ENCODE measurements at places on chromosomes 5 and 9. TPM values are rescaled to one million over a fixed set of nuclear protein-coding genes. Genes with fewer than 3 reads are reported as not detected.
A peak's percentile ranks its signal among the peaks of the same experiment; 100 is the strongest.

- DNase-seq: no peak
These were observed 562.7 kb downstream of the TLE4 start for GRCh38 chr9:80134487-80134886.

DNA sequence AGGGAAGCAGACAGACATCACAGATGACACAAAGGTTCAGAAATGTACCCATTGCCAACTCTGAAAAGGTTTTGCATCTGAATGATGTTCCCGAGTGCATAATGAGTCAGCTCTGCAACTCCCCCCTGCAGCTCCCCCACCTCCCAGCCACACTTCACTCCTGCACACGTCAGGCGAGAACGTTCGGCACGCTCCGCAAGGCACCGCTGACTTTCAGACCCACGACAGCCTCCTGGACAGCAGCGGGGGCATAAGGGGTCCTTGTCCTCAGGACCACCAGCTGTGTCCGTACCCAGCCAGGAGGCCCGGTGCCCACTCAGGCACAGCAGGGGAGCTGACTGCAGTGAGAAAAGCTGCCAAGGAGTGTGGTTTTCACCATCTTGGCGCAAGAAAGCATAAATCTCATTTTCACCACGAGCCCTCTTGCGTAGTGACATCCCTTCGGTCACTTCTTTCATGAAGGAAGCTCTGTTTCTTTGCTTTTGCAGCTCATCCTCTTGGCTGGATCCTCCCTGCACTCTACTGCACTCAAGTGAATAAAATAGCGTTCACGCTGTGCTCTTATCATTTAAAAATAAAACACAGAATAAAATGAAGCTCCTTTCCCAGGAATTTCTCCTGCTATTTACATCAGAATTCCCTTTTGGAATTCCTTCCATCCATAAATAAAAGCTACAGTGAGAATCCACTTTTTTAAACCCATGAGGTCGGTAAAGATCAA, 9.9 kb downstream of the GFPT2 start:
- DNase-seq: no peak

DNA sequence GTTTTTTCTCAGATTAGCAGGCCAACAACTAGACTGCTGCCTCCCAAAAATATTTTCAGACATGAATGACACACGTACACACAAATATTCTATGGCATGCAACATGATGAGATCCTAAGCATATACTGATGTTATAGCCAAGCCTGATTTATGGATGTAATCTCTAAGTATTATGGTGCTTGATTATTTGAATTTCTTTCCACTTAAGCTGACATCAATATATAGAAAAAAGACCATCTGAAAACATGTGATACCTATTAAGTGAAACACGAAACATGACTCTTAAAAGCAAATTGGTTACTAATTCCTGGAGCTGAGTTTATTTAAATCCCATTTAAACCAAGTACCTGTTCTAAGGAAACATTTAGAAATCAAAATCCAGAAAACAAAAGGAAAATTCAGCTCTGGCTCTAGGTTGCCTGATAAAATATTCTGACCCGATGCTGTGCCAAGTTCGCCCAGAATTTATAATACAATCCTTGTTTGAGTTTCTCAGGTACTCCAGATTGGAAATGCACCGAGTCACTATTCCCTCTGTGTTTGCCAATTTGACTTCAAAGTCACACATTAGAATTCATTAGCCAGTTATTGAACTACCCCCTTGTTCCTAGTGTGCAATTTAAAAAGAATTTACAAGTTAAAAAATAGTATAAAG, 548.6 kb downstream of the CSNK1G3 start:
- DNase-seq: no peak

GRCh38 chr5:83368319-83368718, 103.2 kb upstream of the VCAN start:
- DNase-seq: no peak

CAMK2A gene
- not detected for total RNA-seq

DNA sequence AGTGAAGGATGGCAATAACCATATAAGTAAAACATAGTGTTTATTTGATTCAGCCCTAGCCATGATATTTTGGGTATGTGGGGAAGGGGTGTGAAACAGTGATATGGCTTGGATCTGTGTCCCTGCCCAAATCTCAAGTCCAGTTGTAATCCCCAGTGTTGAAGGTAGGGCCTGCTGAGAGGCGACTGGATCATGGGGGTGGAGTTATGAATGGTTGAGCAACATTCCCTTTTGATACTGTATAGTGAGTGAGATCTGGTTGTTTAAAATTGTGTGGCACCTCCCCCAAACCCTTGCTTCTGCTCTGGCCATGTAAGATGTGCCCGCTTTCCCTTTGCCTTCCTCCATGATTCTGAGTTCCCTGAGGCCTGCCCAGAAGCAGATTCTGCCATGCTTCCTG, 1804.6 kb downstream of the MAT2B start:
- no peak for DNase-seq

XRCC4 gene
- 8.8 TPM for total RNA-seq

DNA sequence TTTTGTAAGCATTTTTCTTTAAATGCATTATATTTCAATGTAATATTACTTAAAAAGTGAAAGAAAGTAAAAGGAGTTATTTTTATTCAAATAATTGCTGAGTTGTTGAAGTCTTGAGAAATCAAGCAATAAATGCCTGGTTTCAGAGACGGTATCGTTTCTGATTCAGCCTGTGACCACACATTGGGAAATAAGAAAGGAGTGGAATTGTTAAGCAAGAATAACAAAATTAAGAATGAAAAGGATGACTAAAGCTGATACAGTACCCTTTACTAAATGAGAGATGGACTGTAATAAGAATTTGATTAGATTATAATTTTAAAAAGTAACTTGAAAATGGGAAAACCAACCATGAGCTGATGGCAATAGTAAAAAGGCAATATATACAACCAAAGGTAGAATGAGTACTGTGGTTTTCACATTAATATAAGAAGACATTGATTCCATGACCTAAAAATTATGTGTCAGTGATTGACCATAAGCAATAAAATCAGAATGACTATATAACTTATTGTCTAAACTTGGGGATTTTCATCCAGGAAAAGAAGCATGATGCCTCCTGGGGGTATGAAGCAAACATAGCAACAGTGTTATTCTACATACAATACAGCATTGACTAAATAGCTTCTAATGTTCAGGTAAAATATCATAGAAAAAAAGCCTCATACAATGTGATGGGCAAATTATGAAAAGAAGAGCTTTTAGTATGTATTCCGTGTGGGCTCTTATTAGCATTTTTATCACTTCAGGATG, 101.9 kb upstream of the PRDM9 start:
- no peak for DNase-seq

CDC20B gene
- 0.07 TPM for total RNA-seq

- DNase-seq: no peak
These were observed 337.6 kb upstream of the SEMA6A start for GRCh38 chr5:116912221-116912620.

- DNase-seq: no peak
These were observed 25.9 kb upstream of the PIK3R1 start for GRCh38 chr5:68189613-68190012.

FYB1 gene
- not detected for total RNA-seq

DNA sequence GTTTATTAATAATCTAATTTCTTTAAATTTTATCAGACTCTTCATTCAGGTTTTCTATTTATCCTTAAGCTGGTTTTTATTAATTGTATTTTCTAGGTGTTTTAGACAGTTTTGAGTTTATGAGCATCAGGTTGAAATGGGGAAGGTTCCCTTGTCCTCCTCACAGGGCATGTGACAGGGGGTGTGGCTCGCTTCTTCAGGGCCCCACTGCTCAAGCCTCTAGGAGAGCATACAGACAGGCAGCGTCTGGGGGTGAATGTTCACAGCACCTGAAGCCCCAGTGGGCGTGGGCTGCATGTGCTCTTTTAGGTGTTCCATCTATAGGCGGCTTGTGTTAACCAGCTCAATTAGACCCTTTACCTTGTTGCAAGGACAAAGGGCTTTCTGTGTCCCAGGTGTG, 78.2 kb upstream of the RUFY1 start:
- DNase-seq: no peak

SOHLH1 gene
- not detected for total RNA-seq

ASPN gene
- 0.07 TPM for total RNA-seq

DNA sequence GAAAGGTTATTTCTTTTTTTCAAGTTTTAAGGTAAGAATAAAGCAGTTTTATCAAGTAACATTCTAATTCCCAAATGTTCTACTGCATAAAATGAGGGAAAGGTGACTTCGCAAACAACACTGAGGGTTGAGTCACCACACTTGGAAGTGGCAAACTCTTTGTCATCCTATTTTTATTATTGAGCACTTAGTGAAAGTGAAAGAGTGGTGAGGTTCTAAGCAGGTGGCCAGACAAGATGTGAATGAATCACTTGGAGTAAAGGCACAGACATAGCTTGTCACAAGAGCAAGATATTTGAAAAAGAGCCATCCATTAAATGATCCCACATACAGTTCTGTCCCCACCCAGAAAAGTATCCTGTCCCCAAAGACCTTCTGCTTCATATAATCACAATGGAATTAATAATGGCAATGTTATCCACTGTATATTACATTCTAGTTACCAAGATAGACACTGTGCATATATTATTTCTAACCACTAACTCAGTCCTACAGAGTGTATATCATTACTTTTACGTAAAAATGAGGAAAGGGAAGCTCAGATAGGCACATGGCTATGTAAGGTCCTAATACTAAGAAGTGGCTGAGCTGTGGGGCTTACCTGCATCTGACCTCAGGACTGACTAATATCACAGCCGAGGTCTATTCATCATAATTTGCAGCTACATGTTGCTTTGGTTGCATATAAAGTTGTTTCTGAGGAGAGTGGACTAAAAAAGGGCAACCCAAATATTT, 730.4 kb upstream of the MEF2C start:
- DNase-seq: no peak

- DNase-seq: no peak
These were observed 165.1 kb downstream of the CACNA1B start for GRCh38 chr9:138042640-138043039.

DNA sequence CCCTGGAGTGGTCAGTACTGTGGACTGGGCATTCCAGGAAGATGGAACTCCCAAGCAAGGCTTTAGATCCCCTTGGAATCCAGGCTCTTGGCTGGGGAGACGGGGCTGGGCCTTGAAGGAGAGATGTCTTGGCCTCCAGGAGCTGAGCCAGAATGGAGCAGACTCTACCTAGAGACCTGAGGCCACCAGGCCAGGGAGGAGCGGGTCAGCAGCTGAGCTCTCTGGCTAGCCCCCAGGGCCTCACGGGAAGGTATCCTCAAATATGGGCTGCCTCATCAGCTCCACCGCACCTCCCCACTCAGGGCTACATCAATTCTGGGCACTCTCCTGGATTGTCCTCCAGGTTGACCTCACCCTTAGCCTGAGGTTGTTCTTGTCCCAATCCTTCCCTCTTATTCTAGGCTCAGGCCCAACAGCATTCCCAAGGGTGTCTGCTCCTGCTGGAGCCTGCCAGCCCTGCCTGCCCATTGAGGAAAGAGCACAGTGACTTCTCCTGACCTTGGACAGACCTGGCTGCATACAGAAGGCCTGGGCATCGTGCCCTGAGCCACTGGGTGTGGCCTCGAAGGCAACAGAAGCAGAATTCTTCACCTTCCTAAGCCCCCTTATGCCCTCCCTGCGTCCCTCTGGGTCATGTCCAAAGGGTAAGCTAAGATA, 3.0 kb upstream of the PDLIM4 start:
- no peak for DNase-seq

PCDHA9 gene
- not detected for total RNA-seq

ELP1 gene
- 30.8 TPM for total RNA-seq

DNA sequence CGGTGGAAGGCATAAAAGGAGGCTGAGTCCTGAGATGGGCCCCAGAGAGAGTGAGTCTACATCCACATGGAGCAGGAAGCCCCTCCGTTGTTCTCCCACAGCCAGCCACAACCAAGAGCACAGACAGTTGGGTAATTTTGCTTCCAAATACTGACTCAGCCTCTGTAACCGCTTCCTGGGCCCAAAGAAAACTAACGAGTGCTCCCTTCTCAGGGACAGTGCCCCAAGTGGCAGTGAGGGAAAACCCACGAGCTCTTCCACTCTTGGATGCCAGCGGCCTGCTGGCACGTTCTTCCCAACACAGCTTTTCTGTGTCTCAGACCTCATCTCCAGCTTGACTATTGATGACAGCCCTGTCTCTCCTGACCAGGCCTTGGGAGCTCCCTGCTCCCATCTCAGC, 207.6 kb downstream of the FSTL4 start:
- DNase-seq: no peak

DNA sequence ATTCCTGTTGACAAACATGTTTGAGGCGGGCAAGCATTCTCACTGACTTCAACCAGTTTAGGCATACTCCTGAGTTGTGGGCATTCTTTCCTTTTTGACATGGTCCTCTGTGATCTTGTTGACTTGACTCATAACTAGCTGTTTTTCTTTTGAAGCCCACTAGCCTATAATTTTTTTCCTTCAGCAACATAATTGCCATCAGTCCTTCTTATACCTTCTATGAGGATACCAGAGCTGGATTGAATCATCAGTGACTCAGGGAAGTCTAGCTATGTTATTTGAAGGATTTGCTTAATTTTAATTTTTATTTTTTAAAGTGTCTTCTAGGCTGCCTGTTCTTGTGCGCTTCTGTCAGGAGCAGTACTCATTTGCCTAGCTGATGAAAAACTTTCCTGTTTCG, 259.5 kb downstream of the NR3C1 start:
- no peak for DNase-seq

- DNase-seq: no peak
These were observed 6.6 kb upstream of the OTULINL start for GRCh38 chr5:14574891-14575508.

HSD17B3 gene
- not detected for total RNA-seq

DNA sequence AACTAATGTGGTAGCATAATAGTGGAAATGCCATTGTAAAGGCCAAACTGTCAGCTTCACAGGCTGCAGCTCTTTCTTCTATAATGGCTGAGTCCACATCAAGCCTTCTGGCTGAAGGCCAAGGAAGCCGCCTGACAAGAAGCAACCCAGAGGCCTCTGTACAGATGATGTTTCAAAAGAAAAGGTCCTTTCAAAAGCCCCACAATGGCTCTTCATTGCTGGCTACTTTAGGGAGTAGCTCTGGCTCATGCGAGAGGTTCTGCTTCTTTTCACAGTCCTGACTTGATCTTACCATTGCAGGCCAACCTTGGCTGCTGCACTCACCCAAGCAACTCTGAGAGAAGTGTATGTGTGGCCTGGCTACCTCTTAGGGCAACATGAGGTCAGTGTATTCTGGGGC, 54.5 kb upstream of the EQTN start:
- no peak for DNase-seq

DNA sequence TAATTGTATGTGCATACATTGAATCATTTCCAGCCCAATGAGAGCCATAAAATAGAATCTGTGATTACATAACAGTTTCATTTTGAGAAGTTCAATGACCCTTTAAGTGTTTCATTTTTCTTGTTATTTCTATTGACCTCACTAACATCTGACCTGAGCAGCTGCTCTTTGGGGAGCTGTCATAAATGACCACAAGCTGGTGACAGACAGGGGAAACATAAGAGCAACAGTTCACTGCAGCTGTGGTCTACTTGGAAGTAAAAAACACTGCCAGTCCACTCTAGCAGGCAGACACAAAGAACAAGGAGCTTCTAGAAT, 265.4 kb downstream of the DTWD2 start:
- no peak for DNase-seq

SHOC1 gene
- not detected for total RNA-seq

DNA sequence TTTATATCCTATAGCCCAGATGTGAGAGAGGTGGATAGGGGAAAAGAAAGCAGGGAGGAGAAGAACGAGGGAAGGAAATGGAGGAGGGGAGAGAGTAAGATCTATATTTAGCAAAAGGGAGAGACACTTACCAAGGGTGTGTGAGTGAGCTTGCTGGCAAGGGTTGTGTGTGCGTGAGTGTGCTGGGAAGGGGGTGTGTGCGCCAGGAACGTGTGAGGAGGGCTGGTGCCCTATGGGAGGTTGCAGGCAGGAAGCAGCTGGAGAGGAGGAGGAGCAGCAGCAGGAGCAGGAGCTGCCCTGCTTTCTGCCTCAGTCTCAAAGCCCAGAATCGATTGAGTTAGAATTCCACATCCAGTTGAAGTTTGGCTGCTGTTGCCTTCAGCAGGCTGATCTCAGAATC, 148.3 kb upstream of the RUSC2 start:
- DNase-seq: peak; percentile 78
